ENCODE measurements at places on chromosomes 6 and 20.
A peak's percentile ranks its signal among the peaks of the same experiment; 100 is the strongest.

DNA sequence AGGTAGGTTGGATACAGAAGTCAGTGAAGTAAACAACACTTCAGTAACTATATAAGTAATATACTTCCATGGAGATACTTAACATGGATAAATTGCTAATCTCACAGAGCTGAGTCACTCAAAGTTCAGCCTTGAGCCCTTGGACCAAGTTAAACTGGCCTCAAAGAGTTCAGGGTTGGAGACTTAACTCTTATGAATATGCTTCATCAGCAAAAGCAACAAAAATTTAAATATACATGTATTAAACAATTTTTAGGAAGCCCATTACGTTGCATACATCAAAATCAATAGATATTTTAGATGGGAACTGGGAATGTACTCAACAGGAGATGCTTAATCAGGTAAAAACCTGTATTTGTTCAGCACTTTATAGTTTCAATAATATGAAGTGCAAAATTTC, 12.2 kb downstream of the MTCL3 start:
- DNase-seq: no peak

DNA sequence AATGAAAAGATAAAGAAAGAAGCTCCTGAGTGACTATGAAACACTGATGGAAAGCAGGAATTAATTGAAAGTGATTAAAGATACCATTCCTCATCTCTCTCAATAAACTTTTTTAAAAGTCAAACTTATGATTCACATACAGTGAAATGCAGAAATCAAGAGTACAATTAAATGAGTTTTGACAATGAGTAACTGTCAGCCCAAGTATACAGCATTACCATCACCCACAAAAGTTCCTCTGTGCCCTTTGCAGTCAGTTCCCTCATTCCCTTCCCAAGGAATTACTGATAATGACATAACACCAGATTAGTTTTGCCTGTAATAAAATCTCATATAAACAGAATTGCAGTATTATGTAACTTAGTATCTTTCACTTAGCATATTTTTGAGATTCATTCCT, 44.5 kb downstream of the ATG5 start:
- DNase-seq: no peak

DNA sequence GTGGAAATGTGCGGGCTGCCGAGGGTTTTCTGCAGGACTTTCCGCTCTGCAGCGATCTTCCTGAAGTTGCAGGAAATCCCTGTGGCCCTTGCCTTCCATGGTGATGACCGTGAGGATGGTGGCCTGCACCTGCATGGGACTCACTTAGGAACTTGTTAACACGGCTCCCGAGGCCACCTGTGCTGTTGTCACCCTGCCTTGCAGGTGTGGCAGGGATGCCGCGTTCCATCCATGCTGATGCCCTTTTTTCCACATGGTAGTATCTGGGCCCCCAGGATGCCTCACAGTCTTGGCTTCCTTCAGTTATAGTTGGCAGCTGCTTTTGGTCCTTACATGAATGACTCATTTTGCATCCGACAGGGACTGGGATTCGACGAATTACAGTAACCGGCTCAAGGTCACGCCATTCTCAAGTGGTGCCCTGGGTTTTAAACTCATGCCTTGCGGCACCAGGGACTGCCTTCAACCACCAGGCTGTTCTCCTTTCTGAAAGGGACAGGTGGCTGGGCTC, 37.2 kb downstream of the SYNJ2 start:
- DNase-seq: no peak

GRCh38 chr20:50558483-50558925, 48.3 kb downstream of the PTPN1 start:
- no peak for DNase-seq

DNA sequence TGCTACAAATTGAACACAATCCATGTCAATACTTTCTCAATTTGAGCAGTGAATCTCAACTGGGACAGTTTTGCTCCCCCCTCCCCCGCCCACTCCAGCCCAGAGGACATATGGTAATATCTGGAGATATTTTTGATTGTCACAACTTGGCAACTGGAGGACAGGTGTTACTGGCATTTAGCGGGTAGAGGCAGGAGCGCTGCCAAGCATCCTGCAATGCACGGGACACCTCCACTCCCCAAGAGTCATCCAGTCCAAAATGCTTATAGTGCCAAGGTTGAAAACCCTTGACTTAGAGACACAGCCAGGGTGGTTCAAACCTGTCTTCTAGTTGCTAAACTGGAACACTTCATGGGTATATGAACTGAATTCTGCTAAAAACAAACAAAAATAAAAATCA, 26.9 kb upstream of the LRRC1 start:
- DNase-seq: no peak

DNA sequence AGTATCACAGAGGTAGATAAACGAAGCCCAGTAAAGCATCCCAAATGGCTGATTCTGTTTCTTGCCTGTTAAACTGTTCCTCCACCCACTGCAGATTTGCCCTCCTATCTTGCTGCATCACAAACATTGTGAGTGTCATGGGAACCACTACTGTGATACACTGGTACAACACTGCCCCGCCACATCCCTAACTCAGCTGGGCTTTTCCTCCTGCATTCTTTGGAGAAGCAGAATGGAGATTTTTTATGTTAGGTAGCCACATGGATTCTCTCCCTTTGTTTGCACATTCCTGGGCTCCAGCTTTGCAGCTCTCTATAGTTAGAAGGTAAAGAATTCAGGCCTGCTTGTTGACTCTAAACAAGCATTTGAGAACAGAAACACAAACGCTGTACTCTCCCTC, 234.1 kb downstream of the TMEM242 start:
- DNase-seq: peak; percentile 50

Data from iPS DF 6.9 (cell line).